ENCODE measurements at places on chromosomes 16 and 17.

DNA sequence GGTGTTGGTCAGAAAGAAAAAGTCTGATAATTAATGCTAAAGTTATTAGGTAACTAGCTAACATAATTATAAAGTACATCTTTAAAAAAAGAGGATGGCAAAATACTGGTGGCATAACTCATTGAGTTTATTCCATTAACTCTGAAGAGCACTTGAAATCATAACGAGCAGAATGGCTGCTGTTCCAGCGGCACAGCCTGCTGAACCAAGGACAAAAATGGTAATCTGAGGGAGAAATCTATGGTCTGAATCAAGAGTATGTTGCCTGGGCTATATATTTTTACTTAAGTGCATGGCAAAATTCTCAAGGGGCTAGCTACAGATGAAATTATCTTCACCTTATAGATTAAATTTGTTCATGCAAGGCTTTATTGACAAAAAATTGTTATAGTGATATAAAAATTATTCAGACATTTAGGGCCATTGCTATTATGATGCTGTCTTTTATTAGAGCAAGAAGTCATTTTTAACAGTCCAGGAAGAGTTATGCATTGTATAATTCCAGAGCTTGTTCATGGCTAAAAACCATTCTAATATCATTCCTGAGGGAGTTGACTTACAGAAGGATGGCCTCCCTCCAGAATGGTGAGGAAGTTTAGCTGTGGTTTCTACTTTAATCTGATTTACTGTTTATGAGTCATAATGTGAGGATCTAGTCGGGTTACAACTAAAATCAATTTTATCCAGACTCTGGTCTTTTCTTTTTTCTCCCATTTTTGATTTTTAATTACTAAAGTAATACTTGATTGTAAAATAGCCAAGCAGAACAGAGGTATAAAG lies 41.4 kb upstream of the ANKFN1 start:
- no peak for DNase-seq

DNA sequence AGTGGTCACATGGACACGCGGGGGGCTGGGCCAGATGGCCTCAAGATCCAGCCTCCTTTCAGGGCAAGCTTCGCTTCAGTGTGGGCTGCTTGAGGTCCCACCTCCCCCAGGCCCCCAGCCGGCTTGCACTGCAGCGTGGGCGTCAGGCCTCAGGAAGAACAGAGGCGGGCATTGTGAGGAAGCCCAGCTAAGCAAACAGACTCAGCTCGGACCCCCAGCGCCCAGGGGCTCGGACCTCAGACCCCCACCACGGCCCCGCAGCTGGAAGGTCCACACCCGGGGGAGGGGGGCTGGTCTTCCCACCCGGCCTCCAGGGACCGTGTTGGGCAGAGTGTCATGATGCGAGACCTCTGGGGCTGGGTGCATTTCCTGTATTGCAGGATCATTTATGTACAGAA lies 24.7 kb upstream of the ZNF469 start:
- DNase-seq, result no peak

- DNase-seq, result peak; percentile 52
These were observed 231.9 kb downstream of the SEC14L1 start for GRCh38 chr17:77372444-77373298.

DNA sequence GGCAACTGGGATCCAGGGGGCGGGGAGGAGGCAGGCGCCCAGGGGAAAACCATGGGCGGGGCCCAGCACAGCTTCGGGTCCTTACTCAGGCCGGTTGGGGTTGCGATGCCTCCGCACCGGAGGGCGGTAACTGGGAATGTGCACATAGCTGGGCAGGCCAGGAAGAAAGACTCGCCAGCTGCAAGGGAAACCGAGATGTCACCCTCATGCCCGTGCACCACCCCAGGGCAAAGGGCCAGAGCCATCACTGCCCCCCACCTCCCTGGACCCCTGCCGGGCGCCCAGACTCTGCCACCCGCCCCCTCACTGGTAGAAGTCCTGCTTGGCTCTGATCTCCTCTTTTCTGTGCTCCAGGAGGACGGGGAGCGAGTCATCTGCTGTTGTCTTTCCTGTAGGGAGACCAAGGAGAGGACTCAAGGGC lies 6.7 kb downstream of the ALOX12B start:
- DNase-seq, result no peak

GRCh38 chr16:78925083-78925767 lies 675.3 kb downstream of the MAF start:
- no peak for DNase-seq

DNA sequence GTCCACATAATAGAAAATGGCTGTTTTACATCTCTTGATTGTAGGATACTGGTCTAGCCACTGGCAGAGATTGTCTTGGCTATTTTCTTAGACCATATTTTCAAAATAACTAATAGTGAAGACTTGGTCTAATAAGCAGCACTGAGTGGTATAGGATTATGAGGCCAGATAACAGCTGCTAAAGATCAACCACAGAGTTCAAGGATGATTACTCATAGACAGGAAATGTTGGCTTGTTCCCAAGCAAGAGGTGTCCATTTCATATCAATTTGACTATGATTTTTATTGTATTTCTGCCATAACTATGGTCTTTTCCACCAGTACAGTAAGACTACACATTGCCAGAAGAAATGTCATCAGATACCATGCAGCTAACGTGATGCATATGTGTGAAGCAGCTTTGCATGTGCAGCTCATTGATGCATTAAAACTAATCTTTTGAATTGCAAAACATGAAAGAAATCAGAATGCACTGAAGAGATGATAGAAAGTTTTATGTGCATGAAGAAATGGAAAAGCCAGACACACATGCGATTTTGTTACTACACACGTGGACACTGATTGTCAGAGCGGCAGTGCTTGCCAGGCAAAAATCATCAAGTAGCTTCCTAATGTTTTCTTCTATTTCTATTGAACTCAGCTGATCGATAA lies 693.3 kb downstream of the CDH11 start:
- no peak for DNase-seq

GRCh38 chr17:50207315-50207714 lies 5.9 kb upstream of the COL1A1 start:
- DNase-seq, result no peak

- DNase-seq, result no peak
These were observed 77.2 kb upstream of the IRX3 start for GRCh38 chr16:54363766-54364165.

DNA sequence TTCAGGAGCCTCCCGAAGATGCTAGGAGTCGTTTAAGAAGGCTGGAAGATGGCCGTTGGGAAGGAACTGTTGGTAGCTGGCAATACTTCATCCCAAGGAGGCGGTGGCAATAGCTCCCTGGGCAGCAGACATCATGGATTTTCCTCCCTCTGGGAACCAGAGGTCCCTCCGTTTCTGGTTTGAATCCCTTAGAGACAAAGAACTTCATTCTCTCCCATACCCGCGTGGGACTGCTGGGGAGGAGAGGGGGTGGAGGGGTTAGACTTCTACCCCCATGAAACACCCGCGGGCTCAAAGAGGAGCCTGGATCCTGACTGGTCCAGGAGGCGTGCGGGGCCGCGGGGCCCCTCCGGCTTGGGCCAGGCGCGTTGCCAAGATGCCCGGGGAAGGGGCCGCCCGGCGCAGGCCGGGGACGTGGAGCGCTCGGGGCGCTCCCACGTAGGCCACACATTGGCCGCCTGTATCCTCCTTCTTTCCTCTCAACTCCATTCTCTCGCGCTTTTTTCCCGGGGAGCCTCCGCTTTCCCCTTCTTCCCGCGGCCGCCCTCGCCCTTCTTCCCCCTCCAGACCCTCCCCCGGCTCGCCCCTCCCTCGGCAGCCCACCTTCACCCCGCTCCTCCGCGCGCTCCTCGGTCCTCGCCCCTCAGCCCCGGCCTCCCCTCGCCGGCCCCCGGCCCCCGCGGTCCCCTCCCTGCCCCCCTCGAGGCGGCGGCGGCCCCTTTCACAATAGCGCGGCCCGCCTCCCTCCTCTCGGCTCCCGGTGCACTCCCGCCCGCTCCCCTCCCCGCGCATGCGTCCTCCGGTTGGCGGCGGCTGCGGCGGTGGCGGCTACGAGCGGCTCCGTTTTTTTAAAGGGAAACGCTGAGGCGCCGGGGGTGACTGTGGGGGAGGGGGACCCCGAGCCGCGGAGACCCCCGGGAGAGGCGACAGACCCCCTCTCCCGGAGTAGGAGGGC lies at the start of gene MSL1:
Gene MSL1, plus strand, starts transcription at position 791 of the 955 bp plus-strand sequence. CDS start 642 bp downstream, outside the sequence.
- DNase-seq, result peak; percentile 82

DNA sequence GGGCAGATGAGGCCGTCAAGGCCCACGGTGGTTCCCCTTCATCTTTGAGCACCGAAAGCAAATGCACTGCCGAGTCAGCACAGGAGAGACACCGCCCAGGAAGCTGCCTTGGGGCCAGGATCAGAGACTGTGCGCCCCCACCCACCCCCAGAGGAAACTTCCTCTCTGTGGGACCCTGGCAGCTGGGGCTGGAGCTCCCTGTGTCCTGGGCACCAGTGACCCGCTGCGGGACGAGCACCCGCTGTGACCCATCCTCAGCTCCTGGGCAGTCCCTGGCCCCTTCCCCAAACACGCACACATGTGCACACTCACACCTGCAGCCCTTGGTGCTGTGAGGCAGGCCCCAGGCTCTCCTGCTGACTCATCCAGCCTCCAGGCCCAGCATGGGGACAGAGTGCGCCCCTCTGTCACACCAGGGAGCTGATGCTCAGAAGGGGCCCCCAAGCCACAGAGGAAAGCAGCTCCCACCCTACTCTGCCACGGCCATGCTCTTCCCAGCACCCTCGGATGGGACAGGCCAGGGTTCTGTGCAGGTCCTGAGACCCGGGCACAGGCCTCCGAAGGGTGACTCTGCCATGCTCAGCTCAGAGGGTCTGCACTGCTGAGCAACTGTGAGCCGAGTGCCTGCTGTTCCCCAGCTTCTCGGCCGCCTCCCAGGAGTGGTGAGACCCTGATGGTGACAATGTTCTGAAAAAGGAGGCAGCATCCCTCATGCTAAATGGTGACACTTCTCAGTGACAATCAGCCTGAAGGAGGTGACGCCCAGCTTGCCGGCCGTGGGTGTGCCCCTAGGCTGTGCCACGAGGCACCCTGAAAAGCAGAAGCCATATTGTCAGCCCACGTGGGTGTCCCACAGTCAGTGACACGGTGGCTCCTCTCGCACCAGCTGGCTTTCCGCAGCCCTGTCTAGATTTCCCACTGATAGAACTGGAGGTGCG lies 3.6 kb downstream of the PIEZO1 start:
- peak; percentile 88 for DNase-seq

DNA sequence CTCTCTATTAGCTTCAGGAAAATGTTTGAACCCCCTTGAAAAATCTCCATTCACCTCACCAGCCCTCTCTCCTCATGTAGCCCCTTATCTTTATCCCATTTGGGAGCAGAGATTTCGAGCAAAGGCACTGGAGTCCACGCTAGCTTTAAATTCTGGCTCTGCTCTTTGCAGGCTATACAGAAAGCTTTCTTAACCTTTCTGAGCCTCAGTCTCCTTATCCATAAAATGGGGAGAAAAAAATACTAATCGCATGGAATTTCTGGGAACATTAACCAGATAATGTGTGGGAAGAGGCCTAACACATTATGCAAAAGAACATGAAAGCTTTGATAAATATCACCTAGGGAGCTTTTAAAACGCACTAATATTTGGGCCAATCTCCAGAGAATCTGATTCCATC lies 476.3 kb upstream of the CDH5 start:
- no peak for DNase-seq

GRCh38 chr16:81440888-81441761 lies 3.5 kb upstream of the CMIP start:
- DNase-seq, result no peak

GRCh38 chr17:41523787-41524186 lies 4.3 kb downstream of the KRT19 start:
- DNase-seq, result no peak

GRCh38 chr17:47993031-47993564 lies 22.2 kb downstream of the CDK5RAP3 start:
- no peak for DNase-seq

GRCh38 chr16:84513123-84513522 lies 8.7 kb upstream of the MEAK7 start:
- no peak for DNase-seq

- no peak for DNase-seq
These were observed 212.4 kb downstream of the UTP18 start for GRCh38 chr17:51472670-51473205.

DNA sequence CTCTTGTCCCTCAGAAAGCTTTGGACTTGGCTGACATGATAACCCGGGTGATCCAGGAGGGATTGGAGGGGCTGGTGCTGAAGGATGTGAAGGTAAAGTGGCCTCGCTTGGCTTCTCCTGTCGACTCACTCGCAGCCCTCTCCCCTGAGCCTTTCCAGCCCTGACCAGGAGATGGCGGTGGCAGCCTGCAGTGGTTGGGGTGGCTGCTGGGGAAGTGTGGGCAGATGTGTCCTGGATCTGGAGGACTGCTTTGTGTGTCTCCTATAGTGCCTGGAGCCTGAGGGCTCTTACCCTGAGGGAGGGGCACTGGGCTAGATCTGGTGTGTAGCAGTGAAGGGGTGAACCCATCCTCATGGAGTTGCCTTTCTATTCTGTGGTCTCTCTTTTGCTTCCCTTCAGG lies 17.9 kb downstream of the LIG3 start:
- DNase-seq, result peak; percentile 55

DNA sequence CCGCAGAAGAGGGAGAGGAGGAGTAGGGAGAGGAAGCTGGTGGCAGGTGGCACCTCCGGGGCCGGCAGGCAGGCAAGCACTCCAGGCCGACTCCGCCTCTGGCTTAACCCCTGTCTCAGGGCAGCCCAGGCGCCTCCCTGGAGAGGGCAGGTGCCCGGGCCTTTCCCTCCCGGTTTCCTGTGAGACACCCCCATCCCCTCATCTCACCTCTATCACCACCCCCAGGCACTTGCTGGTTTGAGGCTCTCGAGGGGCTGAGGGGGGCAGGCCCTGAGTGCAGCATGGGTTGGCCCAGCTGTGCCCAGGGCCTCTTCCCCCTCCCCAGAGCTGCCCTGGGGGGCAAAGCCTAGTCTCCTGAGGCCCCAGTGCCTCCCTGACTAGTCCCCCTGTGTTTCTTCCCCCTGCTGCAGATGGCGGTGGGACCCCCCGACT lies 6.0 kb downstream of the DOC2A start:
- DNase-seq, result no peak

DNA sequence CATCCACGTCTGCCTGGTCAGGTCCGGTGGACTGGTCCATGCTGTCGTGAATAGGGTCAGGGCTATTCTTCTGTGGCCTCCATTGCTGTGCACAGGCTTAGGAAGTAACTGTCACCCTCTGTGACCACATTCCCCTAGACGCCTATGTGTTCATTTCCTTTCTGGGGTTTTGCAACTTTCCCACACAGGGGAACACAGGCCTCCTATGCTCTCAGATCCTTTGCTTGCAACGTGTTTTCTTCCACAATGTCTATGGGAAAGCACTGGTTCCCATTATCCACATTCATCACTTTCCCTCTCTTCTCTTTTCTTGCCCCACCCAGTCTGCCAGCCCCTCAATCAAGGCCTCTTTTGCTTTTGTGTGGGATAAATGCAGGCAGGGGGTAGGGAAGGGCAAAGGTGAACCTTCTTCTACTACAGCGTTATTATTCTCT lies 43.2 kb upstream of the DNAJA2 start:
- DNase-seq, result no peak

GRCh38 chr16:11915114-11915643 lies 577 bp downstream of the GSPT1 start:
- no peak for DNase-seq
